ENCODE measurements at places on chromosomes 4 and X.

GRCh38 chr4:170599894-170600293 lies 510.1 kb upstream of the AADAT start:
- DNase-seq = no peak

- no peak for DNase-seq
These were observed 4.7 kb upstream of the FAM241A start for GRCh38 chr4:112140536-112140935.

- DNase-seq = peak; percentile 3
These were observed 59.8 kb upstream of the PPP1R2C start for GRCh38 chrX:42837747-42838146.

- DNase-seq = no peak
These were observed 1.3 kb downstream of the NKAP start for GRCh38 chrX:119942173-119942819.

DNA sequence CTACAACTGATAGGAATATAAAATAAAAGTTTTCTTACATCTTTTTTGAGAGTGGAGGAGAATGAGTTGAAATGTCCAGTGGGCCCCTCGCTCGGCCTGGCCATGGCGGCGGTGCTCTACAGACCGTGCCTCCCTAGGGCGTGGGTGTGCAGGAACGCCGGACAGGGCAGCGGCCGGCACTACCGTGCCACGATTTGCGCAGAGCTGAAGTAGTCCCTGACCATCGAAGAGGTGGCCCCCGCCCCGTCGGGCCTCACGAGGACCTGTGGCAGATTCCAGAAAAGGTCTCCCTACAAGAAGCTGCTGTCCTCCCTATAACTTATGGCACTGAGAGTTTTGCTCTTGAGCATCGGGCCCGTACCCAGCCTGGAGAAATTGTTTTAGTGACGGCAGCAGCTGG lies 228.9 kb upstream of the ARHGAP24 start:
- DNase-seq = no peak

DNA sequence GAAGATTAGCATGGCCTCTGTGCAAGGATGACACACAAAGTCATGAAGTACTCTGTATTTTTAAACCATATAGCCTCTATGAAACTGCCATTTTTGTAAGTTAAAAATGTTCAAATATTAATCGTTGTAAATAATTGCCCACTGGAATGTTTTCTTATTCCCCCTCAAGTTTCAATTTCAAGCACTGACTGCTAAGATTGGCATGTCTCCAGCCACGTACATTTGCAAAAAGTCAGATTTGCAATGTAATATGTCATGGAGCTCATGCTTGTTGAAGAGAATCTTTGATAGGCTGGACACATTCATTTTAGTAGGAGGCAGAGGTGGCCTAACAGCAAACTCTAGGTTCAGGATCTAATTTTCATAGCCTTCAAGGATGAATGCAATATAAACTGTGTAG lies 124.7 kb downstream of the CBR4 start:
- no peak for DNase-seq

- DNase-seq = no peak
These were observed 155.5 kb upstream of the PSAPL1 start for GRCh38 chr4:7590189-7590588.

- DNase-seq = peak; percentile 58
These were observed 105.4 kb upstream of the TBC1D9 start for GRCh38 chr4:140861359-140862176.

GRCh38 chrX:7730071-7730470 lies 112.9 kb upstream of the VCX start:
- peak; percentile 25 for DNase-seq

DNA sequence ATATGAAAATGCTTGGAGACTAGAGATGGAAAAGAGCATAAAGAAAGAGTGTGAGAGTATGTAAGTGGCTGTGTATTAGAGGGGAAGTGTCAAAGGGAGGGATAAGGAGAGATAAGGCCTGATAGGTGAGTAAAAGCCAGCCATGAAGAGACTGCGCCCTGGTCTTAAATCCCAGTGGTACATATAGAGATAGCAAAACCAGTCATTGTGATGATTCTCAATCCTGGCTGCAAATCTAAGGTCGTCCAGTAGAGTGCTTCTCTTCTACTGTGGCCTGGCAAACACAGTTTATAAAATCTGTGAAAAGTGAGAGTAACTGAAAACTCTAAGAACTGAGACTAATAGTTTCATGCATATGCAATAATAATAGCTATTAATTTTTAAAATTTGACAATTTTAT lies 86.9 kb downstream of the MAB21L2 start:
- no peak for DNase-seq

DNA sequence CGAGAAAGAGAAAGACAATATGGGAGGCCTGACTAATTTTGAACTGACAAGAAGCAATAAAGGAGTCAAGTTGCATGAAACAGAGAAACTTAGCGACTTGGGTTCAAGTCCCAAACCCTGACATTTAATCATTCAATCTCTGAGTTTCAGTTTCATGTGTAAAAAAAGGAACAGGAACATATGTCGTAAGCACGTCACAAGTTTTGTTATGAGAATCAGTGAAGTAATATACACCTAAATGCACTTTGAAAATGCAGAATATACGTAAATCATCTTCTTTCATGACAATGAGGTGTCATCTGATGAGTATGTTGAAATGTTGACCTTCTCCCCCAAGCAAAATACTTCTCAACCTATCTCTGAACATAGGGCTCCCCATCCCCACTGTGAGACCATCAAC lies 10.4 kb downstream of the ACOT9 start:
- DNase-seq = peak; percentile 75
